Activated naive CD8-positive, alpha-beta T cell treated with anti-CD3 and anti-CD28 coated beads, Interleukin-2, amount 50 U/mL, for 16 hours (primary cell): ENCODE measurements at places on chromosomes 6 and 20.

- no peak for DNase-seq
Measured at GRCh38 chr6:43896329-43897255, 126.6 kb downstream of the VEGFA start.

DNA sequence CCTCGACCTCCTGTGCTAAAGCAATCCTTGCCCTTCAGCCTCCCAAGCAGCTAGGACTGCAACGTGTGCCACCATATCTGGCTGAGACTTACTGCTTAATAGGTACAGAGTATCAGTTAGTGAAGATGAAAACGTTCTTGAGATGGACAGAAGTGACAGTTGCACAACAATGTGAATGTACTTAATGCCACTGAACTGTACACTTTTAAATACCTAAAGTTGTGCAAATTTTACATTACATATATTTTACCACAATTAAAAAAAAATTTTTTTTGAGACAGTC lies 25.9 kb downstream of the NUDT3 start:
- DNase-seq: no peak

DNA sequence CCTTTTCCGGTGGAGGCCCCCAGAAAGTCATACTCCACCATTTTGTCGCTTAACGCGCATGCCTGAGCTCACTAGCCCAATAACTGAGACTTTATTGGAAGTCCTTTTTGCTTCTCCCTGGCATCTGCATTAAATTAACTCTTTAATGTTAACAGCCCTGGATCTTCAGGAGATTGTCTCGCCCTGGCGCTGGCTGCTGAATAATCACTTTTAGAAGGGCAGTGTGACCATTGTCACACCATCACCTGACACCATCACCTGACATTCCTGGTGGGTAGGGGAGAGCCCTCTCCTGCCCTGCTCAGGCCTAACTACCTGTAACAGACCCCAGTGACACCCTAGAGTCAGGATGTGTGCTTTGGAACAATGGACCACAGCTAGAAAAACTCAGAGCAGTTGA lies 115.5 kb upstream of the SNX9 start:
- DNase-seq: no peak

- DNase-seq: no peak
Measured at GRCh38 chr6:108869876-108870275, 21.7 kb downstream of the ARMC2 start.
